ENCODE measurements at places on chromosomes 4 and X. TPM values are rescaled to one million over a fixed set of nuclear protein-coding genes. Genes with fewer than 3 reads are reported as not detected.

DNA sequence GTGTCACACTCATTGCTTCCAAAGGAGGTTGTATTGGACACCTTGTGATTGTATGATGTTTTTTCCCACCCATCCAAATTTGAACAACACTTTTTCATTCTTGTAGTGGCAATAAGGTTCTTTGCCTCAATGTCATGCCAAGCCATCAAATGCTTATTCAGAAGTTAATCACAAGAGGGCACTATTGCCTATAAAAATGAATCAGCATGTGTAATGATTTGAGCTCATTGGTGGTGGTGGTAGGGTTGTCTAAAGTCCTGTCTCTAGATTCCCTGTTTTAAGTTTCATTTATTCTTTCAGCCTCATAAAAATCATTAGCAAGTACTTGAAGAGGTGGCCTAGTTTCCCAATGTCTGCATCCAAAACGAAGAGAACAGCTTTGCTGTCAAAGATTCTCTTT lies 37.0 kb downstream of the IRS4 start:
- no peaks in the 10 kb centered on the region for H3K27me3 ChIP-seq
- H3K36me3 ChIP-seq, result peaks cover 12% of the 10 kb centered on the region
- DNase-seq, result no peak
- H3K4me1 ChIP-seq, result no peaks in the 10 kb centered on the region

DNA sequence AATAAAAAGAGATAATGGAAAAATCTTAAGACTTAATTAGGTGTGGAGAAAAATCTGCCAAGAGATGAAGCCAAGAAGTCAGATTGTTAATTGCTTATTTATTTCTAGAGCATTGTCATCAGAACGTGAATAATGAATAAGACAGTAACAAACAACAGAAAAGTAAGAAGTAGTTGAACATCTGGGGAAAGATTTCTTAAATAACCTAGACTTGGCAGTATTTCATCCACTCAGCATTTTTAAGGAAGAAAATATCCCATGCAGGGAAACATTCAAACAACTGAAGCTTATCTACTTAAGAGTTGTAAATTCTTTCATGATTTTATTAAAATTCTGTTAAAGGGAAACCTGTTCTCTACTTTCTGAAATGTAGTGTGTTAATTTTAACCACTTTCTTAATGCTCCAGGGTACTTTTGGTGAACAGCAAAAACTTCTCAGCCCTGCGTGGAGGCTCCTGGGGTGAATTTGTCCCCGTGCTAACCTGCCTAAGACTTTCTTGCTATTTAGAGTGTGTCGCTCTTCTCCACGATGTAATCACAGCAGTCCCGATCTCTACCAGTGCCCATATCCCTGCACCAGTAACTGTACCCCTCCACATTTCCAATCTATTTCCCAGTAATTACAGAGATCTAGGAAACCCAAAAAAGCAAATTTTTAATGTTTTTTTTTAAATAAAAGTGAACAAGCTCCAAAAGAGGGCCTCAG lies 124.6 kb downstream of the CORIN start:
- no peak for DNase-seq
- H3K27ac ChIP-seq, result no peak overlapping the region
- H3K27me3 ChIP-seq, result peaks cover 61% of the 10 kb centered on the region

DNA sequence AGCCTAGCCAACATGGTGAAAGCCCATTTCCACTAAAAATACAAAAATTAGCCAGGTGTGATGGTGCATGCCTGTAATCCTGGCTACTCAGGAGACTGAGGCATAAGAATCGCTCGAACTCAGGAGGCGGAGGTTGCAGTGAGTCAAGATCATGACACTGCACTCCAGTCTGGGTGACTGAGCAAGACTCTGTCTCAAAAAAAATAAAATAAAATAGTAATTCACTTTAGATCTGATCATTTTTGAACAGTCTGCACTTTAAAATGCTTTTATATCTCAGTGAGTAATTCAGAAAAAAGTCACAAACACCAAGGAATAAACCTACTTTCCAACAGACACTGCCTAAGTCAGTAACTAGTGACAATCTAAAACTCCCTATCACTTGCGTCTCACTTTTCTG lies 25.6 kb upstream of the CORIN start:
- peaks cover 12% of the 10 kb centered on the region for H3K36me3 ChIP-seq
- H3K4me1 ChIP-seq, result peaks cover 51% of the 10 kb centered on the region
- peak overlapping the region; percentile 75 for H3K27ac ChIP-seq
- H3K27me3 ChIP-seq, result no peaks in the 10 kb centered on the region
- DNase-seq, result no peak

- H3K27me3 ChIP-seq, result no peaks in the 10 kb centered on the region
- H3K36me3 ChIP-seq, result peaks cover 13% of the 10 kb centered on the region
- H3K4me3 ChIP-seq, result no peak overlapping the region
Measured at GRCh38 chr4:16140879-16141249, 57.0 kb upstream of the PROM1 start.

- no peaks in the 10 kb centered on the region for H3K4me1 ChIP-seq
- DNase-seq, result no peak
- H3K36me3 ChIP-seq, result peaks cover 7% of the 10 kb centered on the region
- H3K27me3 ChIP-seq, result no peaks in the 10 kb centered on the region
- H3K4me3 ChIP-seq, result no peak overlapping the region
Measured at GRCh38 chrX:13742397-13743176, 8.0 kb downstream of the OFD1 start.

DNA sequence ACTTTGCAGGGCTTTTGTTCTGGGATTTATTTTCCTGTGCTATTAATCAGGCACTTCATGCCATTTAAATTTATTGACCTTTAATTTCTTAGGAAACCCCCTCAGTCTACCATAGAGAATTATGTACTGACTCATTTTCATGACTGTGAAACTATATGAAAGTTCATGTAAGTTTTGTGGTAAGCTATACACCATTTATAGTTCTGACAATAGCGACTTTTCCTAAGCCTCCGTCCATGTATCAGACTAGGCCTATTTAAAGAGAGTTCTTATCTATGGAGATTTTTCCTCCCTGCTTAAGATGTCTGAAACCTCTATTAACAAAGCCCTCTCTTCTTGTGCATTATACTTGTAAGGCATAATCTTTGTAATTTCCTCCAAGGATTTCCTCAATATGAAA lies 111.6 kb downstream of the AFF2 start:
- H3K27me3 ChIP-seq, result no peaks in the 10 kb centered on the region
- no peaks in the 10 kb centered on the region for H3K36me3 ChIP-seq
- no peak overlapping the region for H3K4me3 ChIP-seq
- no peak overlapping the region for H3K27ac ChIP-seq
- H3K4me1 ChIP-seq, result peaks cover 6% of the 10 kb centered on the region

Gene SHROOM4
- 7.5 TPM for total RNA-seq

Gene CCDC158
- total RNA-seq, result not detected

All from chondrocyte (in vitro differentiated cells).